ENCODE measurements at places on chromosomes 6 and 20. TPM values are rescaled to one million over a fixed set of nuclear protein-coding genes. Genes with fewer than 3 reads are reported as not detected.

DNA sequence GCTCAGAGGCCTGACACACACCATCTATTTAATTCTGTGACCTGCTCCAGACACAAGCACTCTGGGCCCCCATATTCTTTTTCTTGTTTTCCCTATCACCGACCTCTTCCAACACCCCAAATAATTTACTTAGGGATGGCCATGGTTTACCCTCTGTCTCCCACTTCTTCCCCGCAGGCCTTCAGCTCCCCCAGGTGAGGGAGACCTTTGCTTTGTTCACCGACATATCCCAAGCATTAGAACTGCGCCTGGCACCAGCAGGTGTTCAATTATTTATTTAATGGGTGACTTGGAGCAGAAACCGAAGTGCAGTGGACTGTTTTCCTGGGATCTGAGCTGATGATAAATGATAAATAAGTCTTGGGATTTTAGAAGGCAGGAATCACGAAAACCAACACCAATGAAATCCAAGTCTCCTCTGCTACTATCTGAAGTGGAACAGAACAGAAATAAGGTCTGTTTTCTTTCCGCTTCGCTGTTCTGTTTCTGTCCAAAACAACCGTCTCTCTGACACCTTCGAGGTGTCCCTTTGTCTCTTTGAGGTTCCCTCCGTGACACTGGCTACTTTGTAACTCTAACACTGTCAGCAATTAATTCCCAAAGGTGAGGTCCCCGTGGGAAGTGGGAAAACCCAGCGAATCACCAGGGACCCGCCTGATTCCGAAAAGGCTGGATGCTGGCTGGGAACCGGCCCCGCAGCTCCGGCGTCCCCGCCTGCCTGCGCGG is 1.1 kb upstream of the RIN2 start:
- peak overlapping the region; percentile 92 for H3K4me3 ChIP-seq
- peaks cover 59% of the 10 kb centered on the region for H3K27me3 ChIP-seq
- peaks cover 14% of the 10 kb centered on the region for H3K4me1 ChIP-seq
- DNase-seq: no peak
- no peak overlapping the region for H3K27ac ChIP-seq

DNA sequence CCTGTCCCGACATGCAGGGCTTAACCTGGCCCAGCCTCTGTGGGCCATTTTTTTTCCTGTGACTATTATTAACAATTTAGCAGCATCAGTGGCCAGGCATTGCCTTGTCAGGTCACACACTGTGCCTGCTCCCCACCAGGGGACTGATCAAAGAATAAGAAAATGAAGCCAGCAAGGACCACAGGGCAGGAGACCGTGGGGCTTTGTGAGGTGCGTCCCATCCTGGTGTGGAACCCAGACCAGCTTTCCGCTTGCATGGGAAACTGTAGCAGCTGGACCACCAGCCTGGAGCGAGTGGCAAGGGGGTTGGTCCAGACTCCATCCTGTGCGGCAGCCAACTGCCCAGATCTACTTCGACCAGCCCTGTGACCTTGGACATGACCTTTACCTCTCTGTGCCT is 218.3 kb downstream of the ANKRD60 start:
- no peaks in the 10 kb centered on the region for H3K27me3 ChIP-seq
- DNase-seq: no peak
- H3K4me3 ChIP-seq: no peak overlapping the region

DNA sequence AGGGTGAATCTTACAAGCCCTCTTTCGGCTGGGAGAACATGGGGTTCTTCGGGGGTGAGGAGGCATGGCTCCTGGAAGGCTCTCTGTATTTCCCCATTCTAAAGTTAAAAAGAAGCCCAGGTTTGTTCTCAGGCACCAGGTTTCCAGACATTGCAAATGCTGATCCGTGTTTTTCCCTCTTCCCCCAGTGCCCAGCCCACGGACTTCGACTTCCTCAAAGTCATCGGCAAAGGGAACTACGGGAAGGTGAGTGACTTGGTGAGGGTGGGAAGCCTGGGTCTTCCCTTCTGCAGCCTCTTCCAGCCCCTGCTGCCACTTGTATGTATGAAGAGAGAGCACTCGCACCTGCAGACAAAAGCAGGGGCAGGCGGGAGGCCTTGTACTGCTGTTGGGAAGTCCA is 8.7 kb downstream of the SGK2 start:
- no peak for DNase-seq
- no peaks in the 10 kb centered on the region for H3K36me3 ChIP-seq
- H3K27me3 ChIP-seq: no peaks in the 10 kb centered on the region
- H3K4me1 ChIP-seq: peaks cover 4% of the 10 kb centered on the region
- H3K27ac ChIP-seq: no peak overlapping the region

DNA sequence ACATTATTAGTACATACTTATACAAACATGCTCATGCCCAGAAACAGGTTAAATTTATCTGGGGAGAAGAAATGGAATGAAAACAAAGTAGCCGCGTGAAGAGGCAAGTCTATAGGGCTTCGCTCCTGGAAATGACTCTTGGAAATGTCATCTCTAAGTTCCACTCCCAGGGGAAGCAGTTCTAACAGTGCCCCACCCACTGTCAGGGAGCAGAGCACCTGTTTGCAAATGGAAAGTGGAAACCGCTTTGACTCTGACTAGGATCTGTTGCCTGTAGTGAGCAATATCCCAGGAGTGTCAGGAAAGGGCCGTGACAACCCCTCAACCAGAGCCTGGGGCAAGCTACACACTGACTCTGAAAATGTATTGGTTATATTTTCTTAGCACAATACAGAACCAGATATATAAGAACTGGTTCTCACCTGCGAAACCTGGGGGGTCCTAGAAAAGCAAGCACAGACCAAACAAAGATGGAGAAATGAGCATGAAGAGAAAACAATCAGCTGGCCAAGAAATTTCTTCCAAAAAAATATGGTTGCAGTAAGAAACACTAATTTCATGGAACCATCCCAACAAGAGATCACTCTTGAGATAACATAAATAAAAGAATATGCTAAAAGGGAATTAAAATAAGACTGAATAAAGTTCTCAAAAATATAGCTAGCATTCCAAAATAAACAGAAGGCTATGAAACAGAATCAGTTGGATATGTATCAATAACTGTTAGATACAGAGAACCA is 47.5 kb upstream of the CRISP1 start:
- peaks cover 87% of the 10 kb centered on the region for H3K4me1 ChIP-seq
- no peak overlapping the region for H3K27ac ChIP-seq
- H3K36me3 ChIP-seq: no peaks in the 10 kb centered on the region
- no peaks in the 10 kb centered on the region for H3K27me3 ChIP-seq

GRCh38 chr6:33147807-33148666 is 44.2 kb downstream of the COL11A2 start:
- peaks cover 23% of the 10 kb centered on the region for H3K4me1 ChIP-seq
- H3K4me3 ChIP-seq: no peak overlapping the region
- no peak overlapping the region for H3K27ac ChIP-seq
- DNase-seq: no peak
- H3K27me3 ChIP-seq: peaks cover 9% of the 10 kb centered on the region

- H3K27ac ChIP-seq: no peak overlapping the region
- no peaks in the 10 kb centered on the region for H3K27me3 ChIP-seq
- no peaks in the 10 kb centered on the region for H3K36me3 ChIP-seq
- peaks cover 9% of the 10 kb centered on the region for H3K4me1 ChIP-seq
- no peak for DNase-seq
Measured at GRCh38 chr6:125224231-125224861, 70.8 kb downstream of the TPD52L1 start.

DNA sequence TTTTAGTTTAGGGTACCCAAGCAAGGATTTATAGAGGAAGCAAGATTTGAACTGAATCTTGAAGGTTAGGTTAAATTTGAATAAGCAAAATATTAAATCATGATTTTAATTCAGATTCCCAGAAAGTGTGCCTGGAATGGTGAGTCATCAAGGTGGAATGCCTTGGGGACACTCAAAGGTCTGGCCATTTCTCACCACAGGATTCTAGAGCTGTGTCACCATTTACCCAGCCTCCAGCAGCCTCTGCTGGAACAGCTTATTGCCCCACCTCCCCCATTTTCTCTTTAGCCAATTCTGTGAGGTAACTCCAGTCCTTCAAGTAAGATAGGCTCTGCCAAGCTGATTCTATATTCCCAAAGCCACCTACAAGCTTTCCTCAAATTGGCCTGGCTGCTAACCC is 181.4 kb downstream of the SIM1 start:
- no peaks in the 10 kb centered on the region for H3K36me3 ChIP-seq
- H3K4me1 ChIP-seq: peaks cover 15% of the 10 kb centered on the region
- no peaks in the 10 kb centered on the region for H3K27me3 ChIP-seq
- H3K27ac ChIP-seq: no peak overlapping the region
- no peak for DNase-seq

DNA sequence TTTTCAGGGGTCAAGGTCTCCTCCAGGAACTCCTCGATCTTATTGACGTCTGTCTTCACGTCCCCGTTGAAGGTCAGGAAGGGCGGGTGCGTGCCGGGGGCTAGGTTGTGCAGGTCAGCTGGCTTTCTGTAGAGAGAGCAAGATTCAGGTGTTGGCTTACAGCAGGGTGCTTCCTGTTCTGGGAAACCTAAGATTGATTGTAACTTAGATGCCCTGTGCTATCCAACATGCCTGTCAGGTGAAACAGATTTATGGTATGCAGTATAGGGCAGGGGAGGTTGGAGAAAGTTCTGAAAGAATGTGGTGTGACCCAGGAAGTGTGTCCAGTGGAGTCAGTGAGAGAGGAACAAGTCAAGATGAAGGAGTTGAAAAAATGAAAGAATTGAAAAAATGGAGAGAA is 66.4 kb downstream of the CLIC5 start:
- no peaks in the 10 kb centered on the region for H3K36me3 ChIP-seq
- H3K27me3 ChIP-seq: peaks cover 2% of the 10 kb centered on the region
- H3K4me1 ChIP-seq: peaks cover 9% of the 10 kb centered on the region
- no peak for DNase-seq
- no peak overlapping the region for H3K27ac ChIP-seq

DNA sequence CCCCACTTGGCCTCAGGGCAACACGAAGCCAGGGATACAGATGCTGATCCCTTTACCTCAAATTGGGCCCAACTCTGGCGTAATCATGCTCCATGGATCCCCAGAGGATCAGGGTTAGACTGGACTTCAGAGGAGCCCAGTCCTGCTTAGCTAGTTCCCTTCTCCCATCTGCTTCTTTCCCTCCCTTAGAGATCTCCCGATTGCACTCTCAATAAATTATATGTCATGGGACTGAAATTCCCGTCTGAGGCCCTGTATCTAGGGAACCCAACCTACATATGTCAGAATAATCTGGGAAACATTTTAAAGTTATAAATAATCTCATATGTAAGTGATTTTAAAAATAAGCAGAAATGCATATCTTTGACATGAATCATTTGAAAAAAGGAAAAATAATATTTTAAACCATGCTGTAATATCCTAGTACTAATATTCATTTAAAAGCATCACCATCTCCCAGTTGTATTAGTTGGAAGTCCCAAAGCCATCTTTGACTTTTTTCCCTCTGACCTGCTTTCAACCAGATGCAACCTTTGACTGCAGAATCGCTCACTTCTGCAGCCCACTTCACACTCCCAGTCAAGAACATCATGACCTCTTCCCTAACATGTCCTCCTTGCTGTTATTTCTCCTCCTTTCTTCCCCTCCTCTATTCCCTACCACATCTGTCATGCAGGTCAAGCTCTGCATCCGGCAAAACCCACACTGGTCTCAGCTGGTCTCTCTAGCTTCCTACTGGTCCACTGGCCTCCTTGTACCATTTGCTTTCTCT is 393.6 kb downstream of the BTBD3 start:
- no peaks in the 10 kb centered on the region for H3K27me3 ChIP-seq
- H3K4me3 ChIP-seq: no peak overlapping the region
- no peak for DNase-seq
- no peak overlapping the region for H3K27ac ChIP-seq

DNA sequence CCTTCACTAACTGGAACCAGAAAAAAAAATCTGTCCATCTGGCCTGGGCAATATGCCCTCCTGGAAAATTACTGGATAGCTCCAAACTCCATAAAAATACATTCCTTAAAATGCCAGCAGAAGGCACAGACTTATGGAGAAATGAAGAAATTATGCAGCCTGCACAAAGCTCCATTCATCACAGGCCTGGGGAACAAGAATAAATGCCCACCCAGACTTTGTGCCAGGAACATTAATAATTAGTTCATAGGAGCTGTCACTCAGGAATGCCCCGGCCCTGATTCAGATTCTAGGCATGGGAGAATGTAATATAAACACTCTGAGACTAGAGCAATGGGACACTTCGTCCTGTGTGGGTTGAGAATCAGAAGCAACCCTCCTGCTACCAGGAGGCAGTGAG is 199.3 kb downstream of the OTOR start:
- H3K27ac ChIP-seq: no peak overlapping the region
- H3K4me3 ChIP-seq: no peak overlapping the region
- H3K27me3 ChIP-seq: no peaks in the 10 kb centered on the region
- peaks cover 34% of the 10 kb centered on the region for H3K4me1 ChIP-seq
- H3K36me3 ChIP-seq: peaks cover 14% of the 10 kb centered on the region

- no peak overlapping the region for H3K27ac ChIP-seq
- H3K4me1 ChIP-seq: peaks cover 31% of the 10 kb centered on the region
- H3K27me3 ChIP-seq: no peaks in the 10 kb centered on the region
- H3K36me3 ChIP-seq: no peaks in the 10 kb centered on the region
- no peak overlapping the region for H3K4me3 ChIP-seq
- no peak for DNase-seq
Measured at GRCh38 chr6:134674562-134674961, 275.3 kb downstream of the ALDH8A1 start.

GRCh38 chr20:17542993-17543412 is 11.8 kb upstream of the BFSP1 start:
- no peak overlapping the region for H3K27ac ChIP-seq
- no peaks in the 10 kb centered on the region for H3K27me3 ChIP-seq
- DNase-seq: no peak
- H3K4me1 ChIP-seq: no peaks in the 10 kb centered on the region
- H3K36me3 ChIP-seq: no peaks in the 10 kb centered on the region

DNA sequence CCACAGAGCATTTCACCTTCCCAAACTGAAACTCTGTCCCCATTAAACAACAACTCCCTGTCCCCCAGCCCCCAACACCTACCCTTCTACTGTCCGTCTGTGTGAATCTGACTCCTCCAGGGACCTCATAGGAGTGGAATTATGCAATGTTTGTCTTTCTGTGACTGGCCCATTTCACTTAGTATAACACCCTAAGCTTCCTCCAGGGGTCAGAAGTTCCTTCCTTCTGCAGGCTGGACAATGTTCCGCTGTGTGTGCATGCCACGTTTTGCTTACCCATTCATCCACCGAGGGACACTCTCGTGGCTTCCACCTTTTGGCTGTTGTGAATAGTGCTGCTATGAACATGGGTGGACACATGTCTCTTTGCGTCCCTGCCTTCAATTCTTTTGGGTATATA is 37.6 kb upstream of the MPC1 start:
- peaks cover 46% of the 10 kb centered on the region for H3K36me3 ChIP-seq
- DNase-seq: no peak
- no peak overlapping the region for H3K4me3 ChIP-seq
- H3K27me3 ChIP-seq: no peaks in the 10 kb centered on the region

Gene LTB
- total RNA-seq: 1.0 TPM

Gene NOL7
- 65.3 TPM for total RNA-seq

Gene LY6G6F
- total RNA-seq: not detected

Gene PET117
- 25.7 TPM for total RNA-seq

Gene TRIM26
- total RNA-seq: 33.0 TPM

Gene MUC21
- total RNA-seq: not detected
